ENCODE measurements at places on chromosomes 11 and 22.

DNA sequence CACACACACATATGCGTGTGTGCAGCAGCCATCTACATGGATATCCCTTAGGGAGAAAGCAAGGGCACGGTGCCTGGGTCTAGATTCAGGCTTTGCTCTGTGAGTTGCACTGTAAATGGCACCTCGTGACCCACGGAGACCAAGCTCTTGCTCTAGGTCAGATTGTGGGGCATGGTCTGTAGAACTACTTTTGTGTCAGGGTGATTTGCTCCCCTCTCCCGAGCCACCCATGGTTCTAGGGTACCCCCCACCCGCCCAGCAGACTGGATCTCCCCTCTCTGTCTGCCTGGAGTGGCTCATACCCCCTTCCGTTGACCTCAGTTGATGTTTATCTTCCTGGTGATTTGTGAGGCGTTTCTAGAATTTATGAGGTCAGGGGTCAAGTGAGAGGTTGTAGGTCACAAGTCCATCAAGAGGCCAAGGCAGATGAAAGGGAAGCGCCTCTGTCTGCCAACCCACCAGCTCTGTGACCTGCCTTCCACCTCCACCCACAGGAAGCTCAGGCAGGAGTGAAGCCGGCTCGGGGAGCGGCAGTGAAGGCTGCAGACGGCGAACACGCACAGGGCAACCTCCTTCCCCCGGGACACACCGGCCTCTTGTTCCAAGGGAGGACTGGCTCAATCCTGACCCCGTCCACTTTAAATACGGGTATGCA, 76.2 kb upstream of the TTLL12 start:
- peak; percentile 69 for DNase-seq

DNA sequence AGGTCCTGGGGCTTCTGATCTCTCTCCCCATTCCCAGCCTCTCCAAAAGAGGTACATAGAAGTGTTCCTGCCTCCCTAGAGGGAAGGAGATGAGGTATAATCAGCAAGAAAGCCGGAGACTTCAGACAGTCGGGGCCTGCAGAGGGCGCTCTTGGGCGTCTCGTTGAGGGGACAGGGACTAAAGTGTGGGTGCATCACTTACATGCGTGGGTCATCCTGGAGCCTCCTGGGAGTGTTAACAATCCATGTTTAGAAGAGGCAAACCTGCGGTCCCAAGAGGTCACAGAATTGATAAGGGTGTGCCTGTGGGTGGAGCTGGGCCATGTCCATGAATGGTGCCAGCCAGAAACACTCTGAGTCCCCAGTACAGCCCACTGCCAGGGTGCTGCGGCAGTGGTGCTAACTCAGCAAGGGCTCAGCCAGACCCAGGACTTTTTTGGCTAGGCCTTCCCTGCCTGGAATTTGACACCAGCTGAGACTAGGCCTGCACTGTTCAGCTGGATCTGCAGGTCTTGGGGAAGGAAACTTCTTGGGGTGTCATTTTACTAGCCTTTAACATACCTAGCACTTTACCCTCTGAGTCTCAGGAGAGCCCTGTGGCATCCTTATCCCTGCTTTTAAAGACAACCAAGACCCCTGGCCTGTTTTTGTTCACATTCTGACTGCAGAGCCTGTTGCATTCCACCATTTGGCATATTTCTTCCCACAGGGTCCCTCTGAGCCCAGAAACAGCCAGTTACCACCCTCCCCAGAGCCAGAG, 5.5 kb downstream of the YDJC start:
- DNase-seq, result peak; percentile 10

DNA sequence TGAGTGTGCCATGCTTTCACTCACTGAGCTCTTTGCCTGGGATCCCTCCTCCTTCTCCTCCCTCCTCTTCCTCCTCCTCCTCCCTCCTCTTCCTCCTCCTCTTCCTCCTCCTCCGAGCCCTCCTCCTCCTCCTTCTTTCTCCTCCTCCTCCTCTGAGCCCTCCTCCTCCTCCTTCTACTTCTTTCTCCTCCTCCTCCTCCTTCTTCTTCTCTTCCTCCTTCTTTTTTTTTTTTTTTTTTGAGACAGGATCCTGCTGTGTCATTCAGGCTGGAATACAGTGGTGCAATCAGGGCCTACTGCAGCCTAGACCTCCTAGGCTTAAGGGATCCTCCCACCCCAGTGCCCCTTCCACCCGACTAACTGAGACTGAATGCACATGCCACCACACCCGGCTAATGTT, 62.3 kb downstream of the DEUP1 start:
- no peak for DNase-seq

- DNase-seq, result no peak
Measured at GRCh38 chr11:106681435-106681834, 336.8 kb downstream of the GUCY1A2 start.

DNA sequence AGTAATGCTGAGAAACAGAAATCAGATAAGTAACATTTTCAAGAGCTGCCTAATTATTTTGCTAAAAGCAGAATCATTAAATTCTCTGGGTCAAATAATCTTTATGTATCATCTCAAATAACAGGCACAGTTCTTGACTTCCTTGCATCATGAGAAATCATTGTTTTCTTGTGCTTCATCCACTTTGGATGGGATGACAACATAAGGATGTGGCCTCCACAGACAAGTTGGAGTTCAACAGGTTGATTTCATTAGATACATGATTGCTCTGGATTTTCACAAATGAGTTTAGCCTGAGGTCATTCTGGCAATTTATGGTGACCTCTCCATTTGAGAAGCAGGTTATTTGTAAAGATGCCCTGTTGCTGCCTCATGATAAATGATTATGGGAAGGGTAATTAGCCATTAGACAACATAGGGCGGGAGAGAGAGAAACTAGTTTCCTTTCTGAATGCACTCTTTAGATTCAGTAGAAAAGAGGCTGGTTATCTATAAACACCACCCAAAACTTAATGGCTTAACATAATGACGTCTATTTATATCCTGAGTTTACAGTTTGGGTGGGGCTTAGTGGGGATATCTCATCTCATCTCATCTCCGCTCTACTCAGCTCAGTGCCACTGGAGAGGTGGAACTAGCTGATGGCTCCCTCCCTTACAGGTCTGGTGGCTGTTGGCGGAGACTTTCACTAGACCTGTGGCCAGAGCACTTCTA, 35.0 kb upstream of the ADORA2A start:
- no peak for DNase-seq

DNA sequence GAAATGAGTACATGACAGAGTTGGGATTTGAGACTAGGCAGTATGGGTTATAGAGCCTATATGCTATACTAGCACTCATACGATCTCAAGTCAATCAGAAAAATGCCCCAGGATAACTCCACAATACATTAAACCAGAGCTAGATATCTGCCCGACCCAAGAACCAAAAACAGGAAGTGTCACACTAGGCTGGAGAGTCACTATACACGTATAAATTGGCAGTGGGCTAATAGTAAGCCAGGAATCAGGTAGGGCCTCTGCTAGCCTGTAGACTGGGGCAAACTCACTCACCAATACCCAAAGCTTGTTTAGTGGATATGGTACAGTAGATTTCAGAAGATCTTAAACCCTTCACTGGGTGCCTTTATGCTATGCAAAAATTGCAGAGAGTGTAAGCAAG, 16.2 kb upstream of the EIF4G2 start:
- peak; percentile 31 for DNase-seq

- no peak for DNase-seq
Measured at GRCh38 chr11:36273110-36273509, 16.1 kb downstream of the COMMD9 start.

DNA sequence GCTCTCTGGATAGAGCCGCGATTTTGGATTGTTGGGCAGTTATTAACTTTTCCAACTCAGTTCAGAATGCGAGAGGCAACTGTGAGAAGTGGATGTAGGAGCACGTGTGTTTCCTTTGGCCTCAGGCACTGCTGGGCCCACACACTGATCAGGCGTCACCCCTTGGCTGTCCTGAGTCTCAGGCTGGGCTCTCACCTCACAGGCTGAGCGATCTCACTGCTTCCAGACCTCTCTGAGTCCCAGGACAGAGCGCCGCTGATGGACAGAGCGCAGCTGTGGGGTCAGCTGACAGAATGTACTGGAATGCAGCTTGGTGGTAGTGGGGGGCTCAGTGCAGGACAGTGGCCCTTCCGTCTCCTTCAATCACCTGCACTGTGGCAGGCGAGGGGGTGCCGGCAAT, 516.2 kb downstream of the TBC1D22A start:
- no peak for DNase-seq

GRCh38 chr22:50184004-50184901, 1.5 kb upstream of the TRABD start:
- peak; percentile 82 for DNase-seq

GRCh38 chr11:110069158-110069737, 23.9 kb upstream of the ZC3H12C start:
- peak; percentile 93 for DNase-seq

DNA sequence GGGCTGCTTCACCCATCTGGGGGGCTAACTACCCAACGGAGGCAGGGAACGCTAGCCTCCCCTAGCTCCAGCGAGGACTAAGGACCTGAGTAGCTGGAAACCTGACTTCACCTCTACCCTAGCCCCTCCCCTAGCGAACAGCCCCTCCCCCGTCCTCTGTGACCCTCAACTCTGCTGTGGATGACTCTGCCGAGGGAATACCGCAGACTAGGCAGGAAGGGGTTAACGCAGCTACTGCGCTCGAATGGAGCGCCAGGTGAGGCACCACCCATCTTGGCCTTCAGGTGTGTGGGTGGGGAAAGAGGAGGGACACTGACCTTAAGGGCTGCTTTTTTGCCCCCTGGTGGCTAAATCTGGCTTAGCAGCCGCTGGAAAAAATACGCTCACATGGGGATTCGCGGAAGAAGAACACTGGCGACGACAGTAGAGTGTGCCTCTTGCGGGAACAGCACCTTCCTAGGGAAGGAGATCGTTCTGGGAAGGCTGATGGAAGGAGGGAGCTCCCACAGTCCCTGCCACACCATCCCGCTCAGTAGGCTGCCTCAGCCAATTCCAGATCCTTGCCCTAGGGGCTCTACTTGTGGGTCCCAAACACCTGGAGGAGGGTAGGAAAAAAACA, 4.5 kb upstream of the BCL9L start:
- peak; percentile 94 for DNase-seq

GRCh38 chr11:114080219-114080618, 20.7 kb downstream of the ZBTB16 start:
- DNase-seq, result peak; percentile 58

DNA sequence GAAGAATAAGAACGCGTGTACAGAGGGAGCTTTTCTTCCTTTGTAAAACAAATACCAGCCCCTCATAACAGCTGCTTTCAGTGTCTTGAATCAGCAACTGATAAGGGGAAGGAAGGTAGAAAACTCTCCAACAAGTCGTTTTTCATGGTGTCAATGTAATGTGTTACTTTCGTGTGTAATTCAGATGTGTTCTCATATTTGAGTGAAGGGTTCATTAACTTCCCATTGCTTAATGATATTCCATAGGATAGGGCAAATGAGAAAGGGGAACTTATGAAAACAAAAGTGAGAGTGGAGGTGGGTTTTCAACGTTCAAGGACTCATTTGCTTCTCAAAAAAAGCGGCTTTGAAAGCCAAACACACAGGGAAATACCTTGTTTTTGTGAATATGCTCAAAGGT, 452.1 kb downstream of the NTM start:
- DNase-seq, result no peak

DNA sequence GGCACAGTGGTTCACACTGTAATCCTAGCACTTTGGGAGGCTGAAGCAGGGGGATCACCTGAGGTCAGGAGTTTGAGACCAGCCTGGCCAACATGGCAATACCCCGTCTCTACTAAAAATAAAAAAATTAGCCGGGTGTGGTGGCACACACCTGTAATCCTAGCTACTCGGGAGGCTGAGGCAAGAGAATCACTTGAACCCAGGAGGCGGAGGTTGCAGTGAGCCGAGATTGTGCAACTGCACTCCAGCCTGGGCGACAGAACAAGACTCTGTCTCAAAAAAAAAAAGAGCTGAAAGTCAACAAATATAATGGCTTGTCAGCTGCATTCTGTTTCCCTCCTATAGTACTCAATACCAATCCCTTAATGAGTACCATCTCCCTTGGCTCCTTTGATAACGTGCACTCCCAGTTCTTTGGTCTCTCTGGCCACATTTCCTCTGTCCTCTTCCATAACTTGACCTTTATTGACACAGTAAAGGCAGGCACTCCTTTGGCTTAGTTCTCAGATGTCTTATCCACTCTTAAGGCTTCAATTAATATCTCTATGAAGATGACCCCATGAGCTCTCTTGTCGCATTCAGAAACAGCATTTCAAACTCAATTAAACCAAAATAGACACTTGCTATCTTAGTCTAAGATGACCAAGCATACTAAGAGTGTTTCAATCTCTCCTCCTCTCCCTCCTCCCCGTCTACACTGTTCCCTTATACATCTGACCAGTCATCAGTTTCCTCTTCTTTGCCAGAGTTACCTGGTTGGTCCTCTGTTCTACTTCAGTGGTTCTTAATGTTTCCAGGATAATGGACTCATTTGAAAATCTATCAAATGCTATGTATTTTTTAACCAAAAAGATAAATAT, 4.8 kb downstream of the MAPK1 start:
- DNase-seq, result no peak

GRCh38 chr22:41562461-41562860, 1.7 kb downstream of the CSDC2 start:
- no peak for DNase-seq

DNA sequence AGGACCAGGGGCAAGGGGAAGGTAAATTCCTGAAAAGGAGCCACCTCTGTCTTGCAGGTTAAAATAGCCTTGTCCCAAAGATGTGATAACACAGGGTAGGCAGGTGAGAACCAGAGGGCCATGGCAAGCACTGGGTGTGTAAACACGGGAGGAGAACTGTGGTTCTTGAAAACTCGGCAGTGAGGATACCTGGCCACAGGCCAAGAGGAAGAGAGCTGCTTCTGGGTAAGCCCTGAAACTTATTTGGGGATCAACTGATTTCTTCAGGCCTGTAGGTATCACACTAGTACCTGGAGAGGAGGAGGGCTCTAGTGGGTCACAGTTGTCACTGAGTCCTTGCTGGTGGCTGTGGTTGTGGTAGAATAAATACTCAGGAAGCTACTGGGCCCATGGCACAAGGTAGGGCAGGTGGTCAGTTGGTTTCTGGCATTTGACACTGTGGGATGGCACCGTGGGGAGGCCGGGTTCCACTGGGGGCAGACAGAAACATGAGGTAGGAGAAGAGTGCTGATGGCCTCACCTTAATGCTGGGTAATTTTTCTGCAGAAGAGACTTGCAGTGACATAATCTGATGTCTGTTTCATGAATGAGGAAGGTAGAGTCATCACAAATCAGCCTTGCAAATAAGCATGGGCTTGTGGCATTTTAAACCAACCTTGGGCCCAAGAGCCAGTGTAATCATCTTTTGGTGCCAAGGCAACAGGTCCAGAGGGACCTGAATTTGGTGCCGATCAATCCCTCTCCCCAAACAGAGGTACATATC, 22.0 kb downstream of the AMPD3 start:
- DNase-seq, result no peak

- DNase-seq, result no peak
Measured at GRCh38 chr11:113001709-113002108, 40.5 kb downstream of the NCAM1 start.

Data from suppressor macrophage (primary cell).